ENCODE measurements at places on chromosomes 11 and 22.

GRCh38 chr11:128303383-128303782, 284.0 kb downstream of the ETS1 start:
- DNase-seq = no peak

GRCh38 chr22:21791635-21792625, 56.3 kb upstream of the YPEL1 start:
- DNase-seq = no peak

- no peak for DNase-seq
These were observed 230.2 kb downstream of the METTL15 start for GRCh38 chr11:28338371-28338770.

DNA sequence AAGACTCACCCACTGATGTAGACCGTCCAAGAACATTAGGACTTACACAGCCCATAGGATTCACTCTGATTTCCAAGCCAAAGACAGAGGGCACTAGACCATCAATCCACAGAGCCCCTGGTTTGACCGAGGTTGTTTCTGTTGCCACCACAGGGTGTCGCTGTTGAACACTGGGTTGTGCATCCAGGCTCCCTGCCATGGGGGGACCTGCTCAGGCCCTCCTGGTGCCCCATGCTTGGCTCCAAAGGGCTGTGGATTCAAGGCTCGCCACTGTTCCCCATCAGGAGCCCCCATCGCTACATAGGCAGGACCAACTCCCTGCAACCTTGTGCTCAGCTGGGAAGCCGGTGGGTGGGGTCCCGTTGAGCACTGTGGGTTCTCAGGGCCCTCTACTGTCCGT, 128.0 kb upstream of the ANO1 start:
- DNase-seq = no peak

DNA sequence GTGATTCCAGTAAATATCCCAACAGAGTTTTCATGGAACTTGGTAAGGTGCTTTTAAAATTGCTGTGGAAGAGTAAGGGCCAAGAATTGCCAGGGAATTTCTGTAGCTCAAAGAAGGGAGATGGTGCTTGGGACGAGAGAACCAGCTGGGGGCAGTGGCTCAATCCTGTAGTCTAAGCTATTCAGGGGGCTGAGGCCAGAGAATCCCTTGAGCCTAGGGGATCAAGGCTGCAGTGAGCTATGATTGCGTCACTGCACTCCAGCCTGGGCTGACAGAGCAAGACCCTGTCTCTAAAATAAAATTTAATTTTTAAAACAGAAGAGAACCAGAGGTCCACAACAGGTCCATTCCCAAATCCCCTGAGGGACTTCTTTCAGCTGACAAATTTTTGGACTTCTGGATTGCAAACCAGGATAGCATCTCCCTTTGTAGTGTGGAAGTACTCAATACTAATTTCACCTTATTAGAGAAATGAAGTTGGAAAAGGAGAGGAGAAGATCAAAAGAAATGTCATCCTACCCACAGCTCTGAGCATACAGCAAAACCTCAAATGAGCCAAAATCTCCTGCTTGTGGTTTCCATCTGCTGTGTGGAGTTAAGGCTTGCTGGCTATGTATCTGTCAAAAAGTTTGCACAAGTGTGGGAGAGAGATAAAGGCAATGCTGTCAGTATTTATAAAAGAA, 59.2 kb upstream of the CLPB start:
- DNase-seq = no peak

DNA sequence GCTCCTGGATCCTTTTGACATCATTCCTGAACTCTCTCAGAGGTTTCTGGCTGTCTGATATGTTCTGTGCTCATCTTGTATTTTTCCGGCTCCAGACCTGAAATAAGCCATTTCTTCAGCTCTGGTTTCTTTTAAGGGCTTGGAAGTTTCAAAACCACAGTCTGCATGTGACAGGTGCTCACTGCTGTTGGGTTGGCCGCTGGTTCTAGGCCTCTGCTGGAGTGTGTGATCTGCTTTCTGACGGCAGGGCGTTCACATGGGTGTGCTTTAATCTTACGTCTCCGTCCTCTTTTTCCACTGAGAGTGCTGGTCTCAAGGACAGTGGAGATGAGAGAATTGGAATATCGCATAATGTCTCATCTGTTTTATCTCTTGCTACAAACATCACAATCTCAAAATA, 10.3 kb downstream of the ZBED4 start:
- DNase-seq = no peak

DNA sequence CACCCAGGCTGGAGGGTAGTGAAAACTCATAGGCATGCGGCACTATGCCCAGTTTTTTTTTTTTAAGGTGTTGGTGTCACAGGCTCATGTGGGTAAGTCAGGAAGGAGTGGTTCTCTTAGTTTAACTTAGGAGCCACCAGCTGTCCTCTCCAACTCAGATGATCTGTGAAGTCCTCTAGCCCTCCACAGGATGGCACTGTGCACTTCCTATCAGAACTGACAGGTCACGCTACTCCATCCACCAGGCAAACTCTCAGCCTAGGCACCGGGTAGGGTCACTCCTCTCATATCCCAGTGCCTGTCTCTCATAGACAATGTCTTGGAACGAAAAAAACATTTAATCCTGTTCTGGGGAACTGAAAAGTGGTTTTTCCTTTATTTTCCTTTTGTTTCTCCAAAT, 16.5 kb downstream of the NAP1L4 start:
- no peak for DNase-seq

- peak; percentile 78 for DNase-seq
These were observed 705 bp downstream of the FZD4 start for GRCh38 chr11:86954269-86955110.

DNA sequence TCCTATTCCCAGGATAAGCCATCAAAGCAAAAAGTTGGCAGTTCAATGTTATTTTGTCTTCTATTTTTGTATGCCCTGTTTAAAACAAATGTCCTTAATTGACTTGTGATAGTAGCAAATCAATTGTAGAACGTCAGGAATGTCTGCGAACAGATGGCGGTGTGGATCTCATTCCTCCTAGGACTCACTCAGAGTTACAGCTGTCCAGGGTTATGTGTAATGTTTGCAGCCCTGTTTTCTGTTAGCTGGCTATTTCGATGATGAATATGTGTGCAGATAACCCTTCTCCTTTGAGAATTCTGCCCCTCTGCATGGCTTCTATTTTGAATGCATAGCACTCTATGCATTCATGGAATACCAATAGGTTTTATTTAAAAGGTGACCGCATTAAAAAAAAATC, 1248.0 kb upstream of the CNTN5 start:
- no peak for DNase-seq

- no peak for DNase-seq
These were observed 958.7 kb upstream of the FAT3 start for GRCh38 chr11:91265946-91266345.

GRCh38 chr11:33835143-33835878, 56.6 kb downstream of the LMO2 start:
- DNase-seq = no peak

GRCh38 chr11:45974806-45975205, 52.4 kb downstream of the LARGE2 start:
- no peak for DNase-seq

DNA sequence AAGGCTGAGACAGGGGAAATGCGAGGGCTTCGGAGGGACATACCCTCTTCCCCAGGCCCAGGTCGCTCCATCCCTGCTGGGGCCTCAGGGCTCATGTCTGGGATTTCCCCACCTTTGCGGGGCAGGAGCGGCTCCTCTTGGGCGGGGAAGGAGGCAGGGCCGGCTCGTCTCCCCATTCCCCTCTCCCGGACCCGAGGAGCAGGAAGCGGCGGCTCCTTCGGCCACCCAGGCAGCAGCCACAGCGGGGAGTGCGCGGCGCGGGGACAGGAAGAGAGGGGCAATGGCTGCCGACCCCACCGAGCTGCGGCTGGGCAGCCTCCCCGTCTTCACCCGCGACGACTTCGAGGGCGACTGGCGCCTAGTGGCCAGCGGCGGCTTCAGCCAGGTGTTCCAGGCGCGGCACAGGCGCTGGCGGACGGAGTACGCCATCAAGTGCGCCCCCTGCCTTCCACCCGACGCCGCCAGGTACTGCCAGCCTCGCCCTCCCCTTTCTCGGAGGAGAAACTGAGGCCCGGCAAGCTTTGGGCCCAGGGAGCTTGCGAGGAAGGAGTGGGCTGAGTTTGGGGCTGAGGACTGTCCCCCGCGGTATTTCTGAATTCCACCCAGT, at the start of gene ANKK1:
Gene ANKK1 (plus strand): TSS at position 175 of the 607 bp plus-strand sequence. CDS start 106 bp downstream, at position 281.
- DNase-seq = no peak

GRCh38 chr11:15341587-15341986, 226.9 kb downstream of the INSC start:
- DNase-seq = no peak

DNA sequence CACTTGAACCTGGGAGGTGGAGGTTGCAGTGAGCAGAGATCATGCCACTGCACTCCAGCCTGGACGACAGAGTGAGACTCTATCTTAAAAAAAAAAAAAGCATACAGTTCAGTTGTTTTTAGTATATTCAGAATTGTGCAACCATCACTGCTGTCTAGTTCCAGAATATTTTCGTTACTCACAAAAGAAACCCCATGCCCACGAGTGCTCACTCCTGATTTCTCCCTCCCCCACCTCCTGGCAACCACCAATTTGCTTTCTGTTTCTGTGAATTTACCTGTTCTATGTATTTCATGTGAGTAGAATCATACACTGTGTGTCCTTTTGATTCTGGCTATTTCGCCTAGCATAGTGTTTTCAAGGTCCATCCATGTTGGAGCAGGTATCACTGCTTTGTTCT, 24.8 kb downstream of the PTPRJ start:
- DNase-seq = no peak

DNA sequence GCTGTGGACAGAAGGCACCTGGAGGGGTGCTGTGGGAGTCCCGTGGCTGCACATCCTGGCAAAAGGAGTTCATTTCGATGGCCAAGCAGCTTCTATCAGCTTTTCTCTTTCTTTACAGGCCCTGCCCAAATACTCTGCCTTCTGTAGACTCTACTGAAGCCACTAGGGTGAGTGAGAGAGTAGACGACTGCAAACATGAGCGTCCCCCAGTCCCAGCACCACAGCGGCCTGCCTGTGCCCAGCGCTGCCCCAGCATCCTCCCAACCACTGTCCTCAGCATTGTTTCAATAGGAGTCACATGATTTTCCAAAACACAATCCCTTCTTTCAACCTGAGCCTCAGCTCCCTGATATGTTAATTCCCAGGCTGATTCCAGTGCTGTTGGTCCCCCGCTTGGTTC, 110.0 kb downstream of the KIRREL3 start:
- no peak for DNase-seq

DNA sequence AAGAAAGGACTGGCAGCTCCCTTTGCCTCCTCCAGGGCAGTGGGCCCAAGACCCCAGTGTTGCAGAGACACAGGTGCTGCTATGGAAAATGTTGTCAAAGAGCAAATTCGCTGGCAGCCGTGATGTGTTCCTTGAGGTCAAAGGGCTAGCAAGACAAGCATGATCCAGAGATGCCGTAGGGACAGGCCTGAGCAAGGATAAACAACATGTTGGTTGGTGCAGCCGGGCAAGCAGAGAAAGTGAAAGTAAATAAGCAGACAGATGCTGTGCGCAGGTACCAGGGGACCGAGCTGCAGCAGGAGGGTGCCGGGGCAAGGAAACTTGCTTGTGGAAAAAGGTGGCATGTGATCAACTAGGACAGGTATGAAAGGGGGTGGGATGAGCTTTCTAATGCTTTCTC, 125.5 kb upstream of the NECTIN1 start:
- DNase-seq = no peak

- DNase-seq = peak; percentile 67
These were observed 218.6 kb downstream of the NAV2 start for GRCh38 chr11:19931141-19931770.

DNA sequence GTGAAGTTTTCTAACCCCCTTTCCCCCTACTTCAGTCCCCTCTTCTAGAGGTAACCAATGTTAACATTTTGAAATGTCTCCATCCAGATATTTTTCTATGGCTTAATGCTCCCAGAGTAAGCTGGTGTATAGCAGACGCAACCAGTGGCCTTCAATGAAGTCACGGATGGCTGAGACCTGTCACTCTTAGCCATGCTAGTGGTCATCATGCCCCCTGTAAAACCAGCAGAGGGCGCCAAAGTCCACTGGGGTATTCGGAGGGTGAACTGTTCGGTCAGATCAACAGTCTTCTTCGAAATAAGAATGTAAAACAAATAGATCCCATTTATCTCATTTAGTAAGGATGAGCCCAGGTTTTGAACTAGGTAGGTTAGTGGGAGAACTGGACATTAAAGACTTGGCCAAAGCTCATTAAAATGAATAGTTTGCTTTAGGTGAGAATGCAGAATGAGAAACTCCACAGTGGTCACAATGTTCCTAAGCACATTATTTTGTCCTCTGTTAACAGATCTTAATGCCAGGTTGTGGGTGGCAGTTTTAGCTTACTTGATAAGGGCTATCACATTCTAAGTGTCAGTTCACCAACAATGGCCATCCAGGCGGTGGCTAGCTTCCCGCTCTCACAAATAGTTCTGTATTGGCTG, 8.6 kb upstream of the MMP8 start:
- no peak for DNase-seq

DNA sequence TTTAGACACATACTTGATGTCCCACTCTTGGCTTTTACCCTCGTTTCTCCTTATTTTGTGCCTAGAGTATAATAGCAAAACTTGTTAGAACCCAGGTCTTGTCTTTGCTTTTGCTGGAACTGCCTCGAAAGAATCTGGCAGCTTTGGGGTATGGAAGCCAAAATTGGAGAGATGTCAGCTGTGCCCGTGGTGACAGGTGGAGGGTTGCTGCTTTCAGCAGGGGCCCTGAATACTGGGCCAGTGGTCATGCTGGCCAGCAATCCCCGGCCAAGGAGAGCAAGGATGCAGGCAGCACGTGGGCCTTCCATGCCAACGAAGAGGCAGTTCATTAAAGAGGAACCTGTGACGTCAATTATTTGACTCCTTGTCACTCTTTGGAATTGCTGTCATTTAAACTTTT, 181.1 kb downstream of the HIPK3 start:
- DNase-seq = no peak

- no peak for DNase-seq
These were observed 46.9 kb upstream of the CRTAM start for GRCh38 chr11:122791411-122791810.

GRCh38 chr11:64510759-64511158, 80.3 kb upstream of the SLC22A12 start:
- no peak for DNase-seq

- DNase-seq = no peak
These were observed 481.8 kb upstream of the TENM4 start for GRCh38 chr11:79922641-79923040.

GRCh38 chr11:134438542-134439537, 26.8 kb upstream of the B3GAT1 start:
- no peak for DNase-seq

- DNase-seq = no peak
These were observed 6.0 kb upstream of the ACR start for GRCh38 chr22:50731811-50732624.

DNA sequence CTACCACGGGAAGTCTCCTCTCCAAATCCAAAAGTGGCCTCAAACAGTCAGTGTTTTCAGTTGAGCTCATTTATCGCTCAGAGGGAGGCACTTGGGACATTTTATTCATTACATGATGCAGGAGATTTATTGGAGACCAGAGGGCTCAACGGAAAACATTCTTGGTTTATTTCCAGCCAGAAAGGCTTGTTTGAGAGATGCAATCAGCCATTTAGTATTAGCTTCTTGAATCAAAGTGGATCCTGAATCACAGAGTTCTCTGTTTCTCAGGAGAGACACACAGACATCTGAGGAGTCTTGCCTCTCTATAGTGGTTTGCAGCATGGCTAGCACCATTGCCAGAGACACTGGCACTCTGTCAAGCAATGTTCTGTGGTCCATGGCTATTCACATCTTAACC, 31.5 kb downstream of the CD44 start:
- DNase-seq = peak; percentile 48

GRCh38 chr22:30523646-30524489, 18.4 kb upstream of the SEC14L4 start:
- no peak for DNase-seq

Data from right hindlimb (tissue), 1 donor.